H1 (cell line): ENCODE measurements at places on chromosomes 7 and 10.

- no peak for DNase-seq
Measured at GRCh38 chr7:121138262-121138933, 149.9 kb downstream of the CPED1 start.

- no peak for DNase-seq
Measured at GRCh38 chr10:52252307-52252706, 61.8 kb upstream of the DKK1 start.

DNA sequence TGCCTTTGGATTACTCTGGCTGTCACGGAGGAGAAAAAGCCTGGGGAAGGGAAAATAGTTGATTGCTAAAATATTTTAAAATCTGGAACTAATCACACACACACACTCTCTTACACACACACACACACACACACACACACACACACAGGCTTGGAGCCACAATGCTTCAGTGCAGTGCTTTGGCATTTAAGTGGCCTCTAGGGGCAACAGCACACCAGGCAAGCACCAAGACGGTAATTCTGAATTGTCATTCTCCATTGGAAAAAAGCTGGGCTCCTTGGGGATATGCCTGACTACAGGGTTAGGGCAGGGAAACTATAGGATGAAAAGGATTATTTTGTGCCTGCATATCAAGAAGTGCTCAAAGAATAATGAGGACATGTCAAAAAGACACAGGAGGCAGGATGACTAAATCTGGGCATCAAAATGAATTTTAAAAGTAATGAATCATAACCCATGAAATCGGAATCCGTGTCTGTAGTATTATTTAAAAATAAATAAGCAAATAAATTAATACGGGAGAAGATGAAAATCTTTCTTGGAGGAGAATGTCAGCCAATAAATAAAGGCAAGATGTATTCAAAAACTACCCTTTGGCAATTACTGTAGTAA lies 30.4 kb upstream of the DDC start:
- DNase-seq, result no peak

- DNase-seq, result no peak
Measured at GRCh38 chr7:2195400-2196246, 37.1 kb downstream of the MAD1L1 start.
